ENCODE measurements at places on chromosomes 2 and 18. TPM values are rescaled to one million over a fixed set of nuclear protein-coding genes. Genes with fewer than 3 reads are reported as not detected.

Gene GALR1
- total RNA-seq: not detected

- DNase-seq: no peak
Measured at GRCh38 chr2:214079032-214079431, 331.8 kb upstream of the VWC2L start.

DNA sequence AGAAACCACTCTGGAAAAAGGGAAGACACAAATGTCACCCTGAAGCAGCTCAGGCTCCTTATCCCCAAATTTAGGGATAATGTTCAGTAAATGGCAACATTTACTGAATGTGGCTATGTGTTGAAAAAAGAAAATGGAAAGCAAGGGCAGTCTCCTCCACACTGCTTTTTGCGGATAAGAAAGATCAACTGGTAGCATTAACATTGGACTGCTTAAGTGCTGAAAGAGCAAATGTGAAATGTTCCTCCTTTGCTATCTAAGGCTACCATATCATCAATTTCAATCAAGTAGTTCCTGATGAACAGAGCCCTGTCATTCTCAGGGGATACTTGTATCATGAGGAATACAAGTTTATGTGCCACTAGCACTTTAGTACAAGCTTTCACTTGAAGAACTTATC lies 12.5 kb downstream of the FBXO11 start:
- no peak for DNase-seq

DNA sequence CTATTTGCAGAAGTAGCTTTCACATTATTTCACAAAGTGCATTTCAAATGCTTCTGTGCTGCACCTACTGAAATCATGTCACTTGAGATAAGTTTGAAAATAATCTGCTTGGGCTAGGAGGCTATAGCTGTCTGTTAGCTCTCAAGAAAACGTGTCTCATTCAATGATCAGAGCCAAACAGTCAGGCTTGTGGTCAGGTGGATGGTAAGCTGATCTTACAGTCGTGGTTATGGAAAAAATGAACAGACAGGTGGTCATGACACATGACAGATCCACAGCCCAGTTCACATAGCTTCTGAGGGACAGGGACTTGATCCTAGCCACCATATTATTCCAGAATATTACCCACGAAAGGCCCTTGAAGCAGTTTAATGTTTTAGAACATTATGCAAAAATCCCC lies 26.5 kb upstream of the RFX8 start:
- peak; percentile 99 for DNase-seq

- DNase-seq: peak; percentile 47
Measured at GRCh38 chr2:200578778-200579177, 7.0 kb upstream of the AOX1 start.

All from LHCN-M2 (cell line).